ENCODE measurements at places on chromosomes 1 and 21.

DNA sequence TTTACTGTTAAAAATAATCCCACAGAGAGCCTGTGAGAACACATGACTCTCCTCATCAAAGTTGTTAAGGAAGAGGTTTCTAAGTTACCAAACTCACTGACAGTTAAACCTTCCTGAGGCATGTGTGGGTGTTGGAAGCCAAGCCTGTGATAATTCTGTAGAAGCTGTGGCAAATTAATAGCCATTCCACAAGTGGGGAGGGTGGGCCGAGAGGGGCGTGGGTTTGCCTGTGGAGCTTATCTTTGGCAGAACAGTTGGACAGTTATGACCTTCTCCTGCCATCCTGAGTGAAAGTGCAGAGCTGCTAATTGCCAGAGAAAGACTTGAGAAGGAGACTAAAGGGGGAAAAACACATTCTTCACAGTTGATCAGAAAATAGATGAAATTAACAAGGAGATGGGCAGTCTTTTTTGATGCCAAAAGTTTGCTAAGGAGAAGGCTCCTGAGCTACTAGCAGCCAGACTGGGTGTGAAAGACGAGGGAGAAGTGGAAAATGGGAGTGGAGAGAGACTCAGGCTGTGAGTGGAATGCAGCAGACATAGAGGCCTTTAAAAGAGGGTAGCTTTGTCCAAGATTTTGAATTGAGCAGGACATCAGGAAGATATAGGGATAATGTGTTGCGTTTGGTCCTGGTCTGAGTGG lies 1.6 kb upstream of the PLA2G2C start:
- no peak for DNase-seq

DNA sequence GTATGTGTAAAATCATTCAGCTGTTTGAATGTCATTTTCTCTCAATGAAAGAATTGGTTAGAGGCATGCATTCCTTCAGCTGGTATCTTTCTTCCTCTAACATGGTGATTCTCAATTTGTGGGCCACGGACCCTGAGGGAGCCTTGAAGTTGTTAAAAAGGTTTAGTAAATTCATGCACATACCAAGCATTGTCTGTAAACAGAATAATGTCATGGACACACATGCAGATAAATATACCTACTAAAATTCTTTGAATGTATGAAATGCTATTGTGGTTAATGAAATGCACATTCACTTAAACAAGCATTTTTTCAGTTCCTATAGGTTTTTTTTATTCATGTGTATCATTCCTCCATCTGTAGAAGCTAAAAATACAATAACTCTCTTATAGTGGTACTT lies 65.4 kb downstream of the PBX1 start:
- no peak for DNase-seq

DNA sequence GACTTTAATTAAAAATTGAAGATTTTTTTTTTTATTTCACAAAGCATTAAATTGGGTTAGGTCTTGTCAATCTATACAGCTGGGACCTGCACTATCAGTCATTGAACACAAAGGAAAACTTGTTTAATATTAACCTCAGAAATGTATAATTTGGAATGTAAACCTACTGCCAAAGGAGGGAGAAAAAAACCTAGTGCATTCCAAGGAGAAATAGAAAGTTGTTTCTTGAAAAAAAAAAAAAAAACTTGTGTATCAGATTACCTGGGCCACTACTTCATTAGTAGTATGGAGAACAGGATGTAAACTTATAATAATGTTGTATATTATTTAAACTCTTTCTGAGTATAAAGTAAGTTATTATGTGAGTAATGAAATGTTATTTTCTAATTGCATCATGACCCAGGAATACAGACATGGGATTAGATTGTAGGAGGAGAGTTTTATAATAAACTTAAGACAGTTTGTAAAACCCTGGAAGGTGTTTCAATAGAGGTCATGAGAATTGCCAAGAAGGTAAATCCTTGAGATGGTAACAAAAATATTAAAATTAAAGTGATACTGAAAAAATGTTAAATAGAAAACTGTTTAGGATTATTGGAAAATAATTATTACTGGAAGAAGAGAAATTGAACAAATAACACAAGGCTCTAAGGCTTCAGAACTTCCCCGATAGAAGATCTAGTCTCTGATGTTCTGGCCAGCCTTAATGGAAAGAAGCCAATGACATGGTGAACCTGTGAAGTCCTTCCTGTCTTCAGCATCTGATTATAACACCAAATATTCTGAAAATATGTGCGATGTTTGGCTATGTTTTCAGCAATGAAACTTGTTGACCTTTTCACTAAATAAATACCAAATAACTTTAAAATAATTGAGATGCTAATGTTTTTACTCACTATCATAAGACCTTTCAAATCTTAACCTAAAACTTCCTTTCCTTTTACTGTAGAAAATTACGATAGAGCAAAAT lies 412.8 kb upstream of the LYPLAL1 start:
- no peak for DNase-seq

- no peak for DNase-seq
Observed at GRCh38 chr1:226029093-226029496, 30.0 kb upstream of the SDE2 start.

- no peak for DNase-seq
Observed at GRCh38 chr1:183002797-183003196, 20.4 kb upstream of the LAMC1 start.

DNA sequence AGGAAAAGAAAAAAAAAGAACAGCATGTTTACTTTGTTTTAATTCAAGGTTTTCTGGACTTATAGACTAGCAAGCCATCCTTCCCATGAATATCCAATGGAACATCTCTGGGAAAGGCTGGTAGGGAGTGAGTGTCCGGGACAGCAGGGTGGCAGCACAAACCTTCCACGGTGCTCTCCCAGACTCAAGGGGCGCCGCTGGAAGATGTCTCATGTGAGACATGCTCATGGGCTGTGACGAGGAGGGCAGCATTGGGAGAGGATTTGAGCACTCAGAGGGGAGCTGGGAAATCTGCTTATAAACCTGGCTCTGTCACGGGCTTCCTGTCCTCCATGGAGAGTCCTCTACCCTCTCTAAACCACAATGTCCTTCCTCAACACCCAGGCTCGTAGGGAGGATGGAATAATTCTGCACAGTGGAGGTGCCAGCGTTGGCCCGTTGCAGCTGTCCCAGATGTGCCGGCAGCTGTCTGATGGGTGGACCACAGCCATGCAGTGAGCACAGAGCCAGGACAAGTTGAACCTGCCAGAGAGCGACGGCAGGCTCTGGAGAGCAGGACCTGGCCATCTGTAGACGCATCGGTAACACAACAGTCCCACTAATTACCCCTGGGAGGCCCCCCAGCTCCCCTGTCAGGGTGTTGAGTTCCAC lies 100.1 kb upstream of the IGSF21 start:
- DNase-seq: no peak

- peak; percentile 43 for DNase-seq
Observed at GRCh38 chr1:99766378-99766800, at the start of gene FRRS1. Gene FRRS1 (minus strand): TSS chr1:99766635. CDS start chr1:99748768, 17,867 bp downstream.

GRCh38 chr1:156935505-156936128 lies 15.2 kb downstream of the LRRC71 start:
- DNase-seq: no peak

DNA sequence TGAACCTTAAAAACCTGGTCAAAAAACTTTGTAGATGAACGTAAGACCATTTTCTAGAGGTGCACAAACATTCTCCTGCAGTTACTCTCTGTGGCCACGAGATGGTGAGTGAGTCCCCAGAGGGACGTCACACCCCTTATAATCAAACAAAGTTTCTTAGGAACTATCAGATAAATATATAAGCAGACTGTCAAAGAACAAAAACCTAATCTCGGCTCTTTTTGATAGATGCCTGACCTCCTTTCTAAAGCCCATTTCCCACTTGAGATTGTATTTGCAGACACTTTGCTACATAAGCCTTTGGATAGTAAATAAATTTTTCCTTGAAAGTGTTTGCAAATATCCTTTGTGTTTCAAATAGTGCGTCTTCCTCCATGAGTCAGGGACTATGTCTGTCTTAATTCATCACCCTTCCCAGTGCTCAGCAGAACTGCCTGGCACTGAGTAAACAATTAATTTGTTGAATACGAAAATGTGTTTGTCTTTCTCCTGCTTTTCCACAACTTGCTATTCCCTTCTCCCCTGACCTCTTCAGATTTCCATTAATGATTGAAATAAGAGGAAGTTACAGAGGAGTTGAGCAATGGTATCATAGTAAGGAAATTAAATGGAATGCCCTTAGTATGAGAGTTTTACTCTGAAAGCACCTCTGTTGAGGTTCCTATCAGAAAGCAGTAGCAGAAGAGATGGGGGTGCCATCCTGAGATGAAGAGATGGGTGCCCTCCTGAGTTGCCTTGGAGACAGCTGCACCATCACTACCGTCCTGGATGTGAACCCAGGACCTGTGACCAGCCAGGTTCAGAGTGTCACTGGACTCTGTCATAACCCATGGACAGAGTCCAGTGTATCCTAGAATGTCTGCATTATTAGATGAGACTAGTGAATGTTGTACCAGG lies 57.8 kb upstream of the RAVER2 start:
- peak; percentile 52 for DNase-seq

DNA sequence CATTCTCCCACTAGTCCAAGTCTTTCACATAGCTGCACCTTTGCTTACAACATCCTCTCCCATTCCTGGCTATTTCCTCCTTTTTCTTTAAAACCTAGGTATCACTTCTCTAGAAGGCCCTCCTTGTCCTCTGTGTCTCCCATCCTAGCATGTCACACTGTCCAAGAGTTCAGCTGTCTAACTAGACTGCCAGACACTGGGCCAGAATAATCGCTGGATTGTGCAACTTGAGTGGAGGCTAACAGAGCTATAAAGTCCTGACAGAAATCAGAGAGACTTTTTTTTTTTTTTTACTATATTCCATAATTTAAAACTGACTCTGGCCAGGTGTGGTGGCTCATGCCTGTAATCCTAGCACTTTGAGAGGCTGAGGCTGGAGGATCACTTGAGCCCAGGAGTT lies 4.2 kb upstream of the ANGPTL7 start:
- DNase-seq: no peak

- DNase-seq: no peak
Observed at GRCh38 chr21:37536616-37537278, 170.2 kb downstream of the DYRK1A start.

DNA sequence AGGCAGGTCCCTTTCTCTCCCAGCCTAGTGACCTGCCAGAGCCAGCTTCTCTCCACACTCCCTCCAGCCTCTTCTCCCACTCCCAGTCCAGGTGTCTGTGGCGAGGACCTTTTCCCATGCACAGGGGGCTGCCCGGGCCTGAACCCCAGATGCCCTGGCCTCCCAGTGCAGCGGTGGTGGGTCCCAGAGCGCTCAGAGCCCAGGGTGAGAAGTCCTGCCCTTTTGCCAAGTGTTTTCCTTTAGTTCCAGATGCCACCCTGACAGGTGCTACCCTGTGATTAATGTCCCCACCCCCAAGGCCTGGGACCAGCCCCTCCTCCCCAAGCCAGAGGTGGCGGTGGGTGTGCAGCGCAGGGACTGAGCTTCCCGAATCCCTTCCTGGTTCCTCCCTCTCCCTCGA lies 90.4 kb downstream of the PAX7 start:
- no peak for DNase-seq

GRCh38 chr1:25246600-25247023 lies 642 bp downstream of the RSRP1 start:
- DNase-seq: no peak

GRCh38 chr21:41835711-41836154 lies 43.4 kb downstream of the PRDM15 start:
- DNase-seq: no peak

- no peak for DNase-seq
Observed at GRCh38 chr1:246460406-246460805, 46.7 kb downstream of the SMYD3 start.

DNA sequence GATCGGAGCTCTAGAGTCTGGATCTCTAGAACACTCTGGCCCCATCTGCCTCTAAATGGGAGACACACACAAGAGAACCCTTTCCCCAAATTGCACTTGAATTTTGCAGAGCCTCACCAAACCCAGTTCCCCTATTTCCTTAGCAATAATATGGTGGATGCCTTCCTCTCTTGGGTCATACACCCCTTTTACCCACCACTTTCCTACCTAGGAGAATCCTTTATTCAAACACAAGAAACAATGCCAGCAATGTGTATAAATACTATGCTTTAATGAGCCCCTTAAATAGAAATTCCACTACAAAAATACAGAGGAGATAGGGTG lies 760 bp upstream of the SF3B4 start:
- no peak for DNase-seq

GRCh38 chr1:220527908-220528678 lies at the start of gene MARK1:
Gene MARK1 (plus strand): TSS chr1:220528136. CDS start chr1:220528823, 687 bp downstream.
- peak; percentile 20 for DNase-seq

- no peak for DNase-seq
Observed at GRCh38 chr1:41135196-41135947, 106.7 kb downstream of the SCMH1 start.

DNA sequence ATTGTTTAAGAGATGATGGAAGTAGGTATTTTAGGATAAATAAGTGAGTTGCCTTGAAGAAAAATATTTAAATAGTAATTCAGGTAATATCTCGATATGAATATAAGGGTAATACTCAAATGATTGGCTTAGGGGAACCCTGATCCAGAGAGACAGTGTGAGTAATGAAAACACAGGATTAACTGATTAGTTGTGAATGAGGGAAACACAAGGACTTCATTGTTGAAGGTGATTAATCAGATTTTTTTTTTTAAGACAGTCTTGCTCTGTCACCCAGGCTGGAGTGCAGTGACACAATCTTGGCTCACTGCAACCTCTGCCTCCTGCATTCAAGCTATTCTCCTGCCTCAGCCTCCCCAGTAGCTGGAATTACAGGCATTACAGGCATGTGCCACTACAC lies 12.7 kb downstream of the SLC25A33 start:
- DNase-seq: no peak

- no peak for DNase-seq
Observed at GRCh38 chr1:28466226-28466778, 39.5 kb upstream of the RCC1 start.

DNA sequence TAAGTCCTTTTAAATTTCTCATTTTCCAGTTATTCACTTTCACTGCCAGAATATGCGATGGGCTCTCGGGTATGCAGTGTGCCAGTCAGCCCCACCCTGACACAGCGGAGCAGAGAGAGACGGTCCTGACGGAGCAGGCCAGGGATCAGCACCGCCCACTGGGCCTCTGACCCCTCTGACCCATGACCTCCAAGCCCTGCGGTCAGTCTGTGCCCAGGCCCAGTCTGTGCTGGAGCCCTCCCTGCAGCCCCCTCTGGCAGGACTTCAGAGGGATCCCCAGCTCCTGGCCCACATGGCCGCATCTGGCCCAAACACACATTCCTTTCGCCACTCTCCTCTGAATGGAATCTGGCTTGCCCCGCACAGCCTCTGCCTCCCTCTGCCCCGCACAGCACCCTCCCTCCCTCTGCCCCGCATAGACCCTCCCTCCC lies 43.4 kb upstream of the COL6A2 start:
- no peak for DNase-seq

DNA sequence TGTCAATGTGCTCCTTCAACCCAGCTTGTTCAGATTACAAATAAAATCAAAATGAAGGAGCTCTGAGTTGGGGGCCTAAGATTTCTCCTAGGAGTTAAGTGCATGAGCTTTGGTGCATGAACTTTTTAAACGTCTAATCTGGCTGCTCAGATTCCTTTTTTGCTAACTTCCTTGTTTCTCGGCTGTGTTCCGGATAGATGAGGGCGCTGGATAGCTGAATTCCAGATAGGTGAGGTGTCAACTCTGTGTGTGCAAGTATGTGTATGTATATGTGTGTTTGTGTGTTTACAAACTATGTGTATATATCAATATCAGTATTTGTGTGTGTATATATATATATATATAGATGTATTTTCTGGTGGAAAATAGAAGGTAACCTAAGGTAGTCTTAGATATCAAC lies 37.5 kb upstream of the RCAN3 start:
- no peak for DNase-seq

- DNase-seq: no peak
Observed at GRCh38 chr1:183721041-183721440, 67.9 kb upstream of the APOBEC4 start.
